ENCODE measurements at places on chromosomes 1 and 21.

- no peak for DNase-seq
Observed at GRCh38 chr1:155327981-155328380, 7.3 kb downstream of the RUSC1 start.

- no peak for DNase-seq
Observed at GRCh38 chr21:39114871-39115575, 68.2 kb downstream of the PSMG1 start.

DNA sequence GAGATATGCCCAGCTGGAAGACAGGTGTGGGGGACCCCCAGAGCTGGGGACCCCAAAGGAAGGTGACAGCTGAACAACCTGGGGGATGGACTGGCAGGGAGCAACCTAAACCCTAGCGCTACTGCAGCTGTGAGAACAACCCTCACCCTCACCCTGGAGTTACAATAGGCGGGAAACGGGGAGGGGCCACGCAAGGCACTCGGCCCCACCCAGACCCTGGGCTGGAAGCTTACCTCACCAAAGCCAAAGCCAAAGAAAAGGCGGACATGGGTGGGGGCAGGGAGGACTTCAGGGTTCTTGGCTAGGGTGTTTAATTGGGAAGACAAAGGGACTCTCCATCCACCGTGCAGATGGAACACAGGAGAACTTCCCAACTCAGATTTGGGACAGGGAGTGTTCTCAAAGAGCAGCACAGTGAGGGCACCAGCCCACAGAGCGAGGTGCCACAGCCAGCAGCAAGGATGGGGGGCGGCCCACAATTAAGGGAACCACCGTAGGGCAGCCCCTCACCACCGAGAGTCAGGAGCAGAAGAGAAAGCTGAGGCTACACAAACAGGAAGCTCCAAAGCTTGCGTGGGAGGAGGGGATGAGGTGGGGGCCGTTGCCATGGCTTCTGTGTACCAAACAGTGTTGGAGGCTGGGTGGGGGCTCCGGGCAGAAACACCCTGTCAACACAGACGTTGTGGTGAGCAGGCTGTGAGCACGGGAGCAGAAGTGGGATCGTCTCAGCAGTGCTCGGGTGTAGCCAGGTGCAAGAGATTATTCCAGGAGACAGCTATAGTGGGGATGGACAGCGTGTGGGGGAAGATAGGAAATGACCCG is 1.9 kb downstream of the TAGLN2 start:
- DNase-seq: peak; percentile 70

DNA sequence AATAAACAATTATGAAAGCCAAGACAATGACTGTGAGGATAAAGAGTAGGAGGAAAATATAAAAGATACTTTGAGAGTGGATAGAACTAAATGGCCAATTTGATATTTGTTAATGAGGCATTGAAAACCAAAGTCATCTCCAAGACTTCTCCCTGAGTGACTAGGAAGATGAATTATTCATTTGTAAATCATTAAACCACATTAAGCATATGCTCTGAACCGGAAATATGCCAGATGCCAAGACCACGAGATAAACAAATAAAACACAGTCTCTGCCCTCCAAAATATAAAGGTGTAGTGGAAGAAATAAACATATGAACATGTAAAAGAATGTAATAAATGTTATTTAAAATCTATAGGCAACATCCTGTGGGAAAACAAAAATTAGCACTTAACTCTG is 78.8 kb downstream of the MRPL39 start:
- DNase-seq: no peak

DNA sequence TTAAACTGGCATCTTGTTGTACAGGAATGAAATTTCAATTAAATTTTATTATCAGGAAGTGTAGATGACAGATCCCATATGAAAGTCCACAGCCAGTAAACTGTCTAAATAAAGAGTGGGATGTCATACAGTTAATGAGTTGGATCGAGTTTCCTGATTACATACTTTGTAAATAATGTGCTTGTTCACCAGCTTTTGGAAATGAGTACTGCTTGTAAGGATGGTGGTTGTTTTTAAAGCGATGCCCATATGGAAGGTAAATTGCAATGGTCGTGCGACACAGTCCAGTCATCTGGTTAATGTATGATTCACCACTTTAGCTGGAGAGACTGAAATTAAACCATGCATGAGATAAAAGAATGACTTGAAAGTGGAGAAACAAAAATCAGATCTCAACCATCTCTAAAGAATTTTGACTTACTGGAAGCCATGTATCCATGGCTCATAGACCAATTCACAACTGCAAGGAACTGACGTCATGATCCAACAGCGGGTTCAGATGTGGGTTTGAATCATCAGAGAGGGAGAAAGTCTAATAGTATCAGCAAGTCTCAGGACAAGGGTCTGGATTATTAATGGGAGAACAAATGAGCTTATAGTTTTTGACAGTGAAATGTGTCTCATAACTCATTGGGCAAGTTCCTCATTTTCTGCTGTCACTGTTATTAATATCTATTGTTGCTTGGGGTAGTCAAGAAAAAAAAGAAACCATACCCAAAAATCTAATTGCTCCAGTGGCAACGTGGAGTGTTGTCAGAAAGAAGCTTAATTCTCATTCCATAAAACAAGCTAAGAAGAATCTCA is 49.0 kb downstream of the MAP10 start:
- no peak for DNase-seq

DNA sequence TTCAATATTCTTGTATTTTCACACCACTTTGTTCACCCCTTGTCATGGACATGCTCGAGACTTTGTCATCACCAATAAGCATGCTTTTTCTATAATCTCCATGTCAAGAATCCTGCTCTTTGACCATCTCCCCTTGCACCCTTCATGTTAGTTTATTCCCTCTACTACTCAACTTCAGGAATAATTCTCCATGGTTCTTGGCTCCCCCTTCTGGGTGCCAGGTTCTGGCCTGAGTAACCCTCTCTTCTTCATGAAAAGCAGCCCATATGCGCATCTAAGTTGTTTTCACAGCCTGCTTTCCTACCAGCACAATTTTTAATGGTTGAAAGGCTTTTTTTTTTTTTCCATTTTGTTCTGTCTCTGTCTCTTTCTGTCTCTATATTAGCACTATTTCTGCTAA is 160.7 kb downstream of the LEPR start:
- no peak for DNase-seq

DNA sequence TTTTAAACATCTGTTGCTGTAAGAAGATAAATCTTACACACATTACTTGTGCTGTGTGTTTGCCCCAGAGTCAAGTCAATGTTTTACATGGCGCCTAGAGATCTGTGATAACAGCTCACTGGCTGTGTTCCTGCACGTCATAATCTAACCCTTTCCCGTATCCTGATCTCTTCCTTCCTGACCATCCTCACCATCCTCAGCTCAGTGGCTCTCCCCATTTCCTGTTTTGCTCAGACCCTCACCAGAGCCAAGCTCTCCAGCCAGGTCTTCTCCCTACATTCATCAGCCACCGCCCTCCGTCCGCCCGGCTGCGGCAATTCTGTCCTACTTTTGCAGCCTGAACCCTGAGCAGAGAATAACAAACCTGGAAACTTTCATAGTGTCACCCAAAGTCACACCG is 824.7 kb downstream of the USP25 start:
- no peak for DNase-seq

DNA sequence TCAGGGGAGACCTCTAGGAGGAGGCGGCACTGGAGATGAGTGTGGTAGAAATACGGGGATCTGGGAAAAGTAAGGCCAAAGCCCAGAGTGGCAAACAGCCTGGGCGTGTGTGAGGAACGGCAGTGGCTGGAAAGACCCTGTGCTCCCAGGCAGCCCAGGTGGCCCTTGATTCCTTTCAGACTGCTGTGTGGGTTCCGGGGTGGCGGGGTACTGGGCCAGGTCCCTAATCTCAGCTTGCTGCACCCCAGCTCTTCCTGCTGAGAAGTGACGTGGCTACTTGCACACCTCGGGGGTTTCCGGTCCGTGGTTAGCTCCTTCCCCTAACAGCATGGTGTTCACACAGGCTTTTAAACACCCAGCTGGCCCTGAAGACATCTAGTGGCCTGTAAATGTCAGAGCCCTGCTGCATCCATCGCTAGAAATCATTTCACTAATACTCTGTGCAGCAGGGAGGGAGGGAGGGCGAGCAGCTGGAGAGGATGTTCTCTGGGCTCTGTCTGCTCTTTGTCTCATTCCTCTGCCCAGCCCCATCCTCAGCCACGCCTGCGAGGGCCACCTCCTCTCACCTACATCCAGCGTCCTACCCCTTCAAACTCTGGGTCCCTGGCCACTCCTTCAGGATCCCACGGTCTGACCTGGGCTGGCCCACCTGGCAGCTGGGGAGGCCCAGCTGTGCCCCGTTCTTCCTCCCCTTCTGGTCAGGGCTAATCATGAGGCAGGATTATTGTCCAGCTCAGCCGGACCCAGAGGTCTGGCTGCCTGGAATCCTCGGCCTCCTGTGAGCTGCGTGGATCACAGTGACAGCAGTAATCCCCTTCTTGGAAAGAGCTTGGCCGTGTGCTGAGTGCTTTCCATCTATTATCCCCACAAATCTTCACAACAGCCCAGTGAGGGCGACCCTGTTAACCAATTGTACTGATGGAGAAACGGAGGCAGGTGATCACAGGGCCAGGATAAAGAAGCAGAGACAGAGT is 7.2 kb downstream of the ZDHHC18 start:
- DNase-seq: peak; percentile 49

- DNase-seq: no peak
Observed at GRCh38 chr1:107894605-107895004, 70.4 kb downstream of the VAV3 start.

All from retina (tissue), 1 donor.